Activated CD8-positive, alpha-beta memory T cell treated with anti-CD3 and anti-CD28 coated beads for 24 hours (primary cell): ENCODE measurements at places on chromosomes 13 and 19.

DNA sequence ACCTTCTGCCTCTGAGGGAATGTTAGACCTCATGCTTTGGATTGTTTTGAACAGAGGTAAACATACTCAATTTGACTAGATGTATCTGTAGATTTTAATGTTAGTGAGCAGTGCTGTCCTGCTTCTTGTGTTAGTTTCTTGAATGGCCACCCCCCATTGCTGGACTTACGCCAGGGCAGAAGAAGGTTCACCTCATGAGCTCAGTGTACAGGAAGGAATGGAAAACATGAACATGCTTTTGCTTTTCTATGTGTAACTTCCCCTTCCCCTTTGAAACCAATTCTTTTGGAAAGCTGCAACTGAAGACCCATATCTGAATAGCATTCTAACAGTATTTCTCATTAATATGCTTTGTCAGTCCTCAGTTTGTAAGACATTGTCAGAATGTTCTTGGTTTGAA lies 32.3 kb downstream of the WASF3 start:
- no peak for DNase-seq

DNA sequence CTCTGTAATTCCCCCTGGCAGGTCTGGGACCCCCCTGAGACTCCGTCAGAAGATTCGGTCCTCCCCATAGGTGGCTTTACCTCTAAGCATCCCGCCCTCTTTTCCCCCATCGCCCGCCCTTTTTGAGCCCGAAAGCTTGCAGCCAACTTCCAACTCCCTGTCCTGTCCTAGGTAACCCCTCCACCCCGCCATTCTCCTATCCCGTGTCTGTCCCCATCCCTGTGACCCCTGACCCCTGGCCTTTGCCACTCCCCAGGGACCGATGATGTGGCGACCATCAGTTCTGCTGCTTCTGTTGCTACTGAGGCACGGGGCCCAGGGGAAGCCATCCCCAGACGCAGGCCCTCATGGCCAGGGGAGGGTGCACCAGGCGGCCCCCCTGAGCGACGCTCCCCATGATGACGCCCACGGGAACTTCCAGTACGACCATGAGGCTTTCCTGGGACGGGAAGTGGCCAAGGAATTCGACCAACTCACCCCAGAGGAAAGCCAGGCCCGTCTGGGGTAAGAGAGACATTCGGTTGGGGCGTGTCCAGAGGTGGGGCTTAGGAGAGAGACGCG lies 488 bp downstream of the RCN3 start:
- DNase-seq: no peak

GRCh38 chr13:110400786-110401533 lies 93.9 kb downstream of the COL4A2 start:
- DNase-seq: no peak

- no peak for DNase-seq
Observed at GRCh38 chr13:40116008-40116407, 460.5 kb downstream of the COG6 start.

DNA sequence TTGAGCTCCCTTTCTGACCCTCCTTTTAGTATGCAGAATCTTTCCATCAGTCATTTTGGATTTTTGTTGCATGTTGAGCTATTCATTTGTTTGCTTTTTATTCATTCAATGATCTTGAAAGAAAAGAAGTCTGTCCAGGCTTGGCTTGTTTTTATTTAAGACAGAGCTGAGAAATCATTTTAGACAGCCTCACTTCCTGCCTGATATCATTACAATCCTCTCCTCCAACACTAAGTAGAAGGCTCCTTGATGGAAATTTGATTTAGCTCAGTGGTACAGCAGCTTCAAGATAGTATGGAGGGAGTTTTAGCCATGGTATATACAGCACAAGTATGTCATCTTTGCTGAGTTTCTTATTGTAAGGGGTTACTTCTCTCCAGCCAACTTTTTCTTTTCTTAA lies 28.4 kb downstream of the MBNL2 start:
- DNase-seq: no peak

GRCh38 chr13:106471957-106472543 lies 63.4 kb downstream of the EFNB2 start:
- no peak for DNase-seq

- DNase-seq: no peak
Observed at GRCh38 chr13:47000165-47000564, 103.3 kb upstream of the HTR2A start.

- DNase-seq: peak; percentile 30
Observed at GRCh38 chr13:110319397-110319773, 12.3 kb downstream of the COL4A2 start.

DNA sequence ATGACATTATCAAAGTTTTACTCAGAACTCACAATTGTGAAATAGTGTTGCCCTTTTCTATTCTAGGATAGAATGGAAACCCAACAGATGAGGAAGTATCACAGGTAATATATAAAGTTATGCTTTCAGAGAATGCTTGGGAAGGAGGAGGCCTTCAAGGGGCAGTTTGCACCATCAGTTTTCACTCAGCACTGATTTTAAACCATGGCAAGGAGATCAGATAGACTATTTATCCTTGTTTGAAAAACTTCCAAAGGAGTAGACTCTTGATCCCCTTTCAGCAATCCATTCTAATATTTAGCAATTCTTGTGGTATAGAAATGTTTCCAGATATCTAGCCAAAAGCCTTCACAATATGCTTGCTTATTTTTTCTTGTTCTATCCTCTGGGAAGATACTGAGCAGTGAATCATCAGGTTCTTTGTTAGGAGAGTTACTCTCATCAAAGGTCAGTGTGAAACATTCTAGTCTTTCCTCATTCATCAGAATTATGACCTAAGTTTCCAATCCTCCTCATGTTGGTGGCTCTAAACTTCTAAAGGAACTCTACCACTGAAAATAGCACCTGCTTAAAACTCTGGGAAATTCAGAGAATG lies 3.8 kb downstream of the GPC6 start:
- no peak for DNase-seq

- DNase-seq: no peak
Observed at GRCh38 chr13:110949628-110950027, 34.8 kb upstream of the ANKRD10 start.

DNA sequence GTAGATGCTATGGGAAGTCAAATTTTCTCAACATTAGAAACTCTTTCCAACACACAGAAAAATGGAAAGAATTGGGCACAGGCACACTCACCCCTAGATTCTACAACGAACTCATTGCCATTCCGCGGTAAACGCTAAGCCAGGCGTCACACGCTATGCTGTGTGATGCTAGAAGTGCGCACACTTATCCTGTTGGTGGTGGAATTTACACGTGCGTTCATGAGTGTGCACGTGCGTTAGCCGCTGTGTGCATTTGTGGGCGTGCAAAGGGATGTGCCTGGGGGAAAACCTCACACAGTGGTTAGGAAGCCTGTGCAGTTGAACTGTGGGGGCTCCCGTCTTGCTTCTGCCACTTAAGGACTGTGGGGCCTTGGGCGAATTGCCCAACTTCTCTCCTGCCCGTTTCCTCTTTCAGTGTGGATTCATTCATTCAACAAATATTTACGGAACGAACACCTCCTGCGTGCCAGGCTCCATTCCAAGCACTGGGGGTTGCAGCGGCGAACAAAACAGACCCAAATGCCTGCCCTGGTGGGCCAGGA lies 7.7 kb downstream of the NFILZ start:
- DNase-seq: peak; percentile 58

GRCh38 chr13:95787356-95788099 lies 110.6 kb downstream of the DNAJC3 start:
- no peak for DNase-seq

GRCh38 chr13:24042710-24043440 lies 117.6 kb upstream of the SPATA13 start:
- no peak for DNase-seq

DNA sequence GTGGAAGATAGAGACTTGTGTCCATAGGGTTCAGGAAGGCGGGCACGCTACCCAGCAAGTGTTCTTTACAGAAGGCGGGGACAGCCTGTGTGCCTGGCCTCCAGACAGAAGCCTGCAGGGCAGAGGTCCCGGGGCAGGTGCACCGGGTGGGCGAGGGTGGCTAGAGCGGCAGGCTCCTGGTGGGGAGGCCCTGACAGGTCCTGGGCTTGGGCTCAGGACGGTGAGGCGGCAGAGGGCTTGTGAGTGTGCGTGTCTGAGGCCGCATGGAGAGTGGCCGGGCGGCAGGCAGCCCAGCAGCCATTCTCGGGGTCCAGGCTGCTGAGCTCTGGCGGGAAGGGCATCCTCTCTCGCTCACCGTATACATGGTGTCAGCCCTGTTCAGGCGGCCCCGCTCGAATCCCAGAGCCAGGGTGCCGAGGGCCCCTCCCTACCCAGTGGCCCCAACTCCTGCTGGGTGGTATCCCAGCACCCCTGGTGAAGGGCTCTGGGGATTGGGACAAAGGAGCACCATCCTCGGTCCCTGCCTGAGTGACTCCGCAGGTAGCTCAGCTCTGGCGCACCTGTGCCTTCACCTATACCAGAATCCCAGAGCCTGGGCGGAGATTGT lies 3.0 kb upstream of the AMH start:
- DNase-seq: no peak

GRCh38 chr13:100941377-100942368 lies 267.1 kb upstream of the TMTC4 start:
- no peak for DNase-seq

GRCh38 chr19:4556597-4557127 lies 2.8 kb downstream of the SEMA6B start:
- no peak for DNase-seq

- DNase-seq: no peak
Observed at GRCh38 chr13:44072536-44072935, 192.8 kb downstream of the LACC1 start.

DNA sequence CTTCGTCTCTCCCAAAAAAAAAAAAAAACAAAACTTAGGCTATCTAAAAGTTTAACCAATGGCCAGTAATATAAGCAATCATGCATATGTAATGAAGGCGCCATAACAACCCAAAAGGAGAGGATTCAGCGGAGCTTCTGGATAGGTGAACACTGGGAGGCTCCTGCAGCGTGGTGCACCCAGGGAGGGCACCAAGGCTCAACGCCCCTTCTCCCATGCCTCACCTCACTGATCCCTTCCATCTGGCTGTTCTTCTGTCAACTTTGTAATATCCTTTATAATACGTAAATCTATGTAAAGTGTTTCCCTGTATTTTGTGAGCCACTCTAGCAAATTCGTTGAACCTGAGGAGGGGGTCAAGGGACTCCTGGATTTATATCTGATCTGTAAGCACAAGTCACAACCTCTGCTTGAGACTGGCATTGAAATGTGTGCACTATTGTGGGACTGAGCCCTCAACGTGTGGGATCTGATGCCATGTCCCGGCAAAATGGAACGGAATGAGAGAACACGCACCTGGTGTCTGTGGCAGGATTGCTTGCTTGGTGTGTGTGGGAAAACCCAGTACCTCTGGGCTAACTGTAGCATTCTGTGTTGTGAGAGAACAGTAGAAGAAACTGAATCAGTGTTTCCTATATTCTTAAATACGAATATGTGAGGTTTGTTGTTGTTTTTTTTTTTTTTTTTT lies 521 bp upstream of the ZNF665 start:
- no peak for DNase-seq

DNA sequence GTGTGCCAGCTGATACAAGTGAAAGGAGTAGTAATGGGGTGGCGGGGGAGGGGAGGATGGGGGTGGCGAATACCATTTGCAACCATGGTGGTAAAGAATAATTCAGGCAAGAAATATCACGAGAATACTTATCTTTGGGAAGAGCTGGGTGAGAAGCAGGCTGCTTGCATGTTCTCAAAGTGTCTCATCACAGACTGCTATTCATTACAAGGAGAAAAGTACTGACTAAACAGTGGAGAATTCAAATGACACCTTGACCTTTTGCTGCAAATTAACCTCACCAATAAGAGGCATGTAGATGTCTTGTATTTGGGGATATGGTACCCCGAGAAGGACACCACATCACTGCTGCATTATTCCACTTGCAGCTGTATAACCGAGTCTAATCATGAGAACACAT lies 585.7 kb upstream of the GPC6 start:
- no peak for DNase-seq
